Right renal cortex interstitium (tissue), 3 donors: ENCODE measurements at places on chromosomes 16 and 17.

DNA sequence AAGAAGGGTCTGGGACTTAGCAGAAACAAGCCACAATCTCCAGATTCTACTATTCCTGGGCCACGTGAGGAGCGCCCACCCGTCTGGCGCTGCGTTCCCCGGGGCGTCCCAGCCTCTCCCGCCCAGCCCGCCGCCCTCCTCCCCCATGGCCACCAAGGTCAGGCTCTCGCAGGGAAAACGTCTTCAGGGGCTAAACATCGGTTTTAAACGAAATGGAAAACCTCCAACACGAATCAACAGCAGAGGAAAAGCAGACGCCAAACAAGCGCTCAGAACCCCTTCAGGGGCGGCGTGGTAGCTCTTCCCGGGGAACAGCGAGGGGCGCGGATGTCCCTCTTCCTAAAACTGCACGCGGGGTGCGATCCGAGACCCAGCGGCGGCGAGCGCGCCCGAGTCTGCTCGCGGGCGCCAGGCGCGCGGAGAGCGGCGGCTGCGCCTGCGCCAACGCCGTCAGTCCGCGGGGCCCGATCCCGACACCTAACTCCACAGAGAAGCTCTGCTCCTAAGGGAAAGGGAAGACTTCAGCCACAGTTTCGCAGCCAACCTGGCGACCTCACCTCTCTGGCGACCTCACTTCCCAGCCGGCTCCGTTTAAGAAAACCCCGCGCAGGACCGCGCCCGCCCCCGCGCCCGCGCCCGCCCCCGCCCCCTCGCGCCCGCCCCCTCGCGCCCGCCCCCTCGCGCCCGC, 505 bp upstream of the COG1 start:
- no peak for DNase-seq

GRCh38 chr17:46862949-46863348, 11.6 kb downstream of the WNT9B start:
- DNase-seq, result no peak

GRCh38 chr16:56048425-56049105, 142.7 kb upstream of the GNAO1 start:
- no peak for DNase-seq

DNA sequence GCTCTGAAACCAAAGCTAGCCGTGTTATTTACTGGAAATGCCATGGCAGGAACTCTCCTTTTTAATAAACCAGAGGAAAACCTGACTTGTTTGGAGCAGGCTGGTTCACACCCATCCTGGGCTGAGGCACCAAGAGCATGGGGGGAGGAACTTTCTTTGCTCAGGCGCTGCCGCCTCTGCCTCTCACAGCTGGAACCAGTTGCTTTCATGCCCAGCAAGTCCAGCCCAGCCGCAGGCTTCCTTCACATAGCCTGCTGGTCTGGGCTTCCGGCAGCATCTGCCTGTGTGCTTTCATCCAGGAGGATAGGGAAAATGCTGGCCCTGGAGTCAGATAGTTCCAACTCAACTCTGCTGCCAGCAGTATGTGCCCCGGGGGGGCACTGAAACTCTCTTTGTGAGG, 88.1 kb upstream of the ASIC2 start:
- DNase-seq, result no peak

DNA sequence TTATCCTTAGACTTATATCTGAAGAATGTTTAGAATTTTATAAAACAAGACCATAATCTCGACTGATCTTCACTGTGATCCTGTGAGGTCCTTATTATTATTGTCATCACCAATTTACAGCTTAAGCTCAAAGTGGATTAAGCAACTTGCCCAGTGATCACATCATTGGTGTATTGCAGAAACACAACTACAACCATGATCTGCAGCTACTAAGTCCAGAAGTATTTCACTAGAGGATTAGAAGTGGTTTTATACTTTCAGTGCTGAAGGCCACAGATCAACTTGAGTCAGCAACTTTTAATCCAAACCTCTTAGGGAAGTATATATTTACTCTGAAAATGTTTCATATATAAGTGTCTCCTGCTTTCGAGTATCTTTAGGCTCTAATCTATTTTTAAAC, 624.3 kb upstream of the SOX9 start:
- no peak for DNase-seq

DNA sequence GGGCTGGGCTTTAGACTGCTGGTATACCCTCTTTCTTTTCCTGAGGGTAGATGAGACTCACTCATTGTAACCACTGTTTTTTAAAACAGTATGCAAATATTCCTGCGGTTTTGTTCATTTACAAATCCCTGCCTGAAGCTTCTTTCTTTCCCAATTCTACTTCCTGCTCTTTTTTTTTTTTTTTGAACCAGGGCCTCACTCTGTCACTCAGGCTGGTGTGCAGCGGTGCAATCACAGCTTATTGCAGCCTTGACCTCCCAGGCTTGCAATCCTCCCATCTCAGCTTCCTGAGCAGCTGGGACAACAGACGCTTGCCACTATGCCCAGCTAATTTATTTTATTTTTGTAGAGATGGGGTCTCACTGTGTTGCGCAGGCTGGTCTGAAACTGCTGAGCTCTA, 8.0 kb upstream of the SULT1A1 start:
- no peak for DNase-seq

DNA sequence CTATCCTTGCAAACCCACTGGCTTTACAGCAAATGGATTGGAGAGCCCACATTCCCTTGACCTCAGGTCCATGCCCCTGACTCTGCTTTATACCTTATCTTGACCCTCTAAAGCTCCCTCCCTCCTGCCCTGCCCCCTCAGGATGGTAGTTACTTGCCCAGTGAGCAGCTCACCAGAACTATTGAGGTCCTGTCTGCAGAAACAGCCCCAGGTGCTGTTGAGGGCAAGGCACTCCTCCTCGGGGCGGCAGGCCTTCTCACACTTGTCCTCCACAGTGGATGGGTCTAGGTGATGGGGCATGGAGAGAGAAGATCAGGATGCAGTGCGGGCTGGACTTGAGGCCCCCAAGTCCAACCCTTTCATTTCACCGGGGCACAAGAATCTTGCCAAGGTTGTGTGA, 4.6 kb downstream of the GP2 start:
- no peak for DNase-seq

GRCh38 chr17:8758137-8758596, at the start of gene SPDYE4:
Gene SPDYE4 (minus strand): TSS chr17:8758546. CDS start chr17:8758382, 164 bp downstream.
- DNase-seq, result no peak

DNA sequence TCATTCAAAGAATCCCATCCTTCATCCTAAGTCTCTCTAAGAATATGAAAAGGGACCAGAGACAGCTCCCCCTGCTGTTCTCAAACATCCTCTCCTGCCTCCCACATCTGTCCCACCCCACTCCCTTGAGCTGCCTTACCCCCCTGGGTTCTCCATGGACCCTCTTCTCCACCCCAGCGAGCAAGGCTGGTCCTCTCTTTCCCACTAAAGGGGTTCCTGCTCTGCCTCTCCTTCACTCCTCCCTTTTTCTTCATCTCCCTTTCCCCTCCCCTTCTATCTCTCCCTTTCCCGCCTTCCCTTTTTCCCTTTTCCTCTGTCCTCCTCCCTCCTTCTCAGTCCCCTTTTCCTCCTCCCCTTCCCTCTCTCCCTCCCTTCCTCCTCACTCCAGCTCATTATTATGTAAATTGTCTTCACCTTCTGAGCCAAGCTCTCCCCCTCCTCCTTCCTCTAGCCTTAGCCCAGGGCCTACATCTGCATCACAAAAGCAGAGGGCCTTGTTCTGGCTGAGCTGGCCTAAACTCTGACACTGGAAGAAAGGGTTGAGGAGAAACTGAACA, 90.0 kb downstream of the GNAO1 start:
- DNase-seq, result no peak

DNA sequence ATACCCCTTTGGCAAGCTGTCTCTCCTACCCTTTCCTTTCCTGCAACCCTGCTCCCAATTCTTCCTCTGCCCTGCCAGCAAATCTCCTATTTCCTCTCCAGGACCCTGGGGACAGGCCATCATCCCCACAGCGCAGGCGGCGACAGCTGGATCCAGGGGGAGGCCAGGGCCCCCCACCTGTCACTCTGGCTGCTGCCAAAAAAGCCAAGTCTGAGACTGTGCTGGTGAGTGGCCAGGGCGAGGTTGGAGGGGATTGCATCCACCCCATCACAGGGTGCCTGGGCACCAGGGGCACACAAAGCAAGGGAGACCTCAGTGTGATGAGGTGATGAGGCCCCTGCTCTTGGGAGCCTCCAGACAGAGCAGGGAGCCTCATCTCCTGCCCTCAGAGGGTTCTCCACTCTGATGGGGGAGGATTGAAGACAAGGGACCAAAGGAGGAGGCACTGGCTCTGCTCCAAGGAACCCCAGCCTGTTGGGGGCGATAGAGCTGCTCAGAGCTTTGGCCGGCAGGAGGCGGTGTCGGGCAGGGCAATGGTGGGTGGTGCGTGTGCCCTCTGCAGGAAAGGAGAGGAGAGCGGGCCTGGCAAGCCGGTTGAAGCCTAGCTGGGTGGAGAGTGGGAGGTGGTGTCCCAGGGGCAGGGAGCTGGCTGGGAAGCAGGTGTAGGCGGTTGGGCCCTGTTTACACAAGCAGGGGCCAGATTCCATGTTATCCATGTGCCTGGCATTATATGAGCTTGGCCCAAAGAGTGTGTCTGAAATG, 15.6 kb upstream of the PDK2 start:
- no peak for DNase-seq

DNA sequence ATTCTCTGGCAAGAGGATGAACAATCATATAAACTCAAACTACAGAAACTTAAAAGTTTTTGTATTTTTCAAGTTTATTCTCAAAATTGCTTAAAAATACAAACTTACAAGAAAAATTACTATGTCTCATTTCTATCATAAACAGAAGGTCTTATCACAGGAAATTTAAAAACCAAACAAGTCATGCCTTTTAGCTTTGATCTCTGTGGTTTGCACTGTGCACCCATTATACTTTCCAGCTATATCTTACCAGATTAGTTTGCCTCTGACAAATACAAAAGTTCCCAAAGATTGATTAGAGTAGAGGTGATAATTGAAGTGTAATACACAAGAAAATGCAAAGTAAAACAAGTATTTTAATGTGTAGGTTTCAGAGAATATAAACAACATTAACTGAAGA, 117.4 kb downstream of the MYO1D start:
- DNase-seq, result no peak

DNA sequence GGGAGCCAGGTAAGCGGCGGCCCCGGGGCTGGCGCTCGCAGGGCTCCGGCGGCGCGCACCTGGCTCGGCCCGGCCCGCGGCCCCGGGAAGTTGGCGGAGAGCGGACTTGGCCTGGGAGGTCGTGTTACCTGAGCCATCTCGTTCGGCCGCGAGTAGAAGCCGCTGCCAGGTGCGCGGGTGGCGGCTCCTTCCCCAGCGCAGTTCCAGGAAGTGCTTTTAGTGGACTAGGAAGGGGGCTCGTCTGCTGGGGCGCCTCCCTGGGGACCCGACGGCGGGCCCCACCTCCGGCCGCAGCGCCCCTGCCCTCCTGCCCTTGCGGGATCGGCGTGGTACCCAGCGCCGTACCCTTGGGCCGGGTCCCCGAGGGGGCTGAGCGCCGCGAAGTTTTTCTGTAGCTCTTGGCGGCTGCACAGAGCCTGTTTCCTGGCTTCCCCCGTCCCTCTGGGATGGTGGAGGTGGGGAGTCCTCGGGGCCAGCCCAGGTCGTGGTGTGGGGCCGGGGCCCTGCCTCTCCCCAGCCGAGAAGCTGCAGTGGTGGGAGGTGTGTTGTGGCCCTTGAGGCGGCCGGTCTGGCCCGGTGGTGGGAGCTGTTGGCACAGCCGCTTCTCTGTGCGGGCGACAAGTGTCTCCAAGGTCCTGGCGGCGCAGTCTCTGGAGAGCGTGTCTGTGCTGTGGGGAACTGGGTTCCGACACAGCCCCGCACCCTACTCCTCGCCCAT, 96.9 kb downstream of the RAB11FIP4 start:
- DNase-seq, result no peak

GRCh38 chr16:55189682-55190636, 134.0 kb upstream of the IRX6 start:
- DNase-seq, result no peak

DNA sequence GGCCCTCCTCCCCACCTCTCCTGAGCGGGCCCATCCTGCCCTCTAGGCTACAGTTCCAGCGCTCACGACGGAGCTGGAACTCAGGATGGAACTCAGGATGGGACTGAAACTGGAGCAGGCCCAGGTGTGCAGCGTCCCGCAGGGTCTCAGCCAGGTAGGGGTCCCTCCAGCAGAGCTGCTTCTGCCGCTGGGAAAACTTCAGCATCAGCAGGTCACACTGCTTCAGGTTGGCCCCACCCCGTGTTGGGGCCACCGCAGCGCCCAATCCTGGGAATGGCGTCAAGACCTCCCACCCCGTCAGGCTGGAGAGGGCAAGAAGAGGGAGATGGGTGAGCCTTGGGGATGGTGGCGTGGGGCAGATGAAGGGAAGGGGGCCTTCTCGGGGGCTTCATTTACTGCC, 62.6 kb upstream of the TMEM97 start:
- DNase-seq, result no peak

- no peak for DNase-seq
These were observed 42.0 kb upstream of the RPL38 start for GRCh38 chr17:74161503-74161875.

- DNase-seq, result no peak
These were observed 592 bp downstream of the ALDOA start for GRCh38 chr16:30065943-30066760.

GRCh38 chr16:22188595-22189442, 17.3 kb upstream of the EEF2K start:
- DNase-seq, result no peak

- no peak for DNase-seq
These were observed 173.0 kb downstream of the CCDC182 start for GRCh38 chr17:57572062-57572461.

DNA sequence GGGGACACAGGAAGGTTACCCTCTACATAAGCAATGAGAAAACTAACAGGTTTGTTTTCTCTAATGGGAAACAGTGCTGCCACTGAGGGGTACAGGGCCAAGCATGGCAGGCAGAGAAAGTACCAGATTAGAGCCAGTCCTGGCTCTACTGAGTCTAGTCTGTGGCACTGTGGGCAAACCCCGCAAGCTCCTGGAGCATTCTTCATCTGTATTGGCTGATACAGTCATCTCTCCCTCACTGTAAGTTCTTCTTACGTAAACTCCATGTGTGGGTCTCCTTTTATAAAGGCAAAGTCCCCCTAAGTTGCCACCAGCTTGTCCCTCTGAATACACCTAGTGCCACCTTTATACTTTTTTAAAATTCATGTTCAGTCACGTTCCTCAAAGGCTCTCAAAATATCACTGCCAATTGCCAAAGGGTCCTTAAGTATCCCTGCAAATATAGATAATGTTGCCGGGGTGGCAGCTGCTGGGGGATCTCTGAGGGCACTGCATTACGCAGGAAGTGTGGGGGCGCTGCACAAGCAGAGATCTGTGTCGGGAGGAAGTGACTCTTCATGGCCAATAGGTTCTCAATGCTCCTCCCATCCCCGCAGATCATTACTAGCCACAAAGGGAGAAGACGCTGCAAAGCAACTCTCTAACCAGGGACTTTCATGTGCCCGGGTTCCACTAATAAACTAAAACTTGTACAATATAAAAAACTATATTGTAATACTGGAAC, 18.8 kb downstream of the XPO6 start:
- no peak for DNase-seq

GRCh38 chr17:49557312-49558024, 18.2 kb upstream of the NXPH3 start:
- no peak for DNase-seq
